Adrenal gland (tissue), 19 donors: ENCODE measurements at places on chromosomes 7 and 10. TPM values are rescaled to one million over a fixed set of nuclear protein-coding genes. Genes with fewer than 3 reads are reported as not detected.
A peak's percentile ranks its signal among the peaks of the same experiment; 100 is the strongest.

GRCh38 chr7:1664711-1665548 lies 5.1 kb upstream of the ELFN1 start:
- H3K36me3 ChIP-seq: no peaks in the 10 kb centered on the region
- H3K4me1 ChIP-seq: peaks cover 21% of the 10 kb centered on the region
- peak; percentile 57 for DNase-seq
- H3K27ac ChIP-seq: peak overlapping the region; percentile 40
- peak overlapping the region; percentile 68 for H3K4me3 ChIP-seq
- peaks cover 54% of the 10 kb centered on the region for H3K27me3 ChIP-seq

DNA sequence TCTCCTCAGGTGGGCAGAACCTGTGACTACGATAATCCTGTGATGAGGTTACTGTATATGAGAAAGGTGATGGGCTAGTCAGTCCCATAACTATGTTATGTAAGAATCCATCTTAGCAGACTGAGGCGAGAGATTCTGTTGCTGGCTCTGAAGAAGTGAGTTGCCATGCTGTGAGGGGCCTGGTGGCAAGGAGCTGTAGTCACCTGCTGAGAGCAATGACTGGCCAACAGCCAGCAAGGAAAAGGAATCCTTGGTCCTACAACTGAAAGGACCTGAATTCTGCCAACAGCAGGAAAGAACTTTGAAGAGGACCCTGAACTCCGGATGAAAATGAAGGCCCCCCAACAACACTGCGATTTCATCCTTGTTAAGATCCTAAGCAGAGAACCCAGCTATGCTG lies 31.0 kb upstream of the DNAJB12 start:
- no peaks in the 10 kb centered on the region for H3K27me3 ChIP-seq
- no peak for DNase-seq
- no peak overlapping the region for H3K27ac ChIP-seq

- H3K27me3 ChIP-seq: no peaks in the 10 kb centered on the region
- no peaks in the 10 kb centered on the region for H3K4me1 ChIP-seq
- DNase-seq: no peak
- no peak overlapping the region for H3K4me3 ChIP-seq
- H3K27ac ChIP-seq: no peak overlapping the region
- no peaks in the 10 kb centered on the region for H3K36me3 ChIP-seq
These were observed 485.1 kb downstream of the SEMA3D start for GRCh38 chr7:84701524-84702306.

GRCh38 chr7:66698652-66699205 lies 41.8 kb upstream of the RABGEF1 start:
- no peak for DNase-seq
- H3K4me1 ChIP-seq: no peaks in the 10 kb centered on the region
- H3K4me3 ChIP-seq: no peak overlapping the region
- no peaks in the 10 kb centered on the region for H3K36me3 ChIP-seq
- no peak overlapping the region for H3K27ac ChIP-seq
- no peaks in the 10 kb centered on the region for H3K27me3 ChIP-seq

Gene CPN1
- total RNA-seq: not detected
